ENCODE measurements at places on chromosomes 6 and 20.

DNA sequence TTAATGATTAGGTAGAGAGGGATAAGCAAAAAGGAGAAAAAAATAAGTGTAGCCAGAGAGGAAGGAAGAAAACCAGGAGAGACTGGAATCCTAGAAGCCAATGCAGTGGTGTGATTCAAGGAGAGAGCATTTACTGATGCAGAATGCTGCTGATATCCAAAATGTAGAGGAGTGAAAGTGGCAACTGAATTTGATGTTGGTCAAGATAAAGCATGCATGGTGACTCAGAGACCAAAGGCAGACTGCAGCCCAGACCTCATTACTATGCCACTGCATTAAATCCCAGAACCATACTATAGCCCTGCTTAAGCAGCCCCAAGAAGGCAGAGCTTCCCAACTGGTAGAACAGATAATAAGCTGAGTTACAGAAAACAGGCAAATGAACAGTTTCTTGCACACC lies 15.8 kb downstream of the KLHL32 start:
- DNase-seq: no peak

- DNase-seq: no peak
These were observed 6.1 kb upstream of the ZNFX1 start for GRCh38 chr20:49283703-49284625.

GRCh38 chr6:16414205-16414604 lies 175.8 kb downstream of the GMPR start:
- no peak for DNase-seq

- DNase-seq: no peak
These were observed 119.2 kb downstream of the MRPL14 start for GRCh38 chr6:44007818-44008621.

DNA sequence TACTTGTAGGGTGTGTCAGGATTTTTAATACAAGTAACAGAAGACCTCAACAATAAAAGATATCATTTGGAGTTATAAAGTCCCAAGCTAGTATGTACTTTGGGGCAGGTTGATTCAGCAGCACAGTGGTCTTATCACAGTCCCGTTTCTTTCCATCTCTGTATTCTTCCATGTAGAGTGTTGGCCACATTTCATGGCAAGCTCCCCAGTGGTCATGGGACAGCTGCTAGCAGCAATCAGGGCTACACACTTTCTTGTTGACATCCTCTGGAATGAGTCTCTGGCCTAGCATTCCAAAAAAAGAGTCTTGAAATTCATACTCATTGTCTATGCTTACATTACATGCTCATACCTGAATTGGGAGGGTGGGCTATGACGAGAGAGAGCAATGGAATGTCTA lies 53.2 kb downstream of the SOBP start:
- DNase-seq: no peak

DNA sequence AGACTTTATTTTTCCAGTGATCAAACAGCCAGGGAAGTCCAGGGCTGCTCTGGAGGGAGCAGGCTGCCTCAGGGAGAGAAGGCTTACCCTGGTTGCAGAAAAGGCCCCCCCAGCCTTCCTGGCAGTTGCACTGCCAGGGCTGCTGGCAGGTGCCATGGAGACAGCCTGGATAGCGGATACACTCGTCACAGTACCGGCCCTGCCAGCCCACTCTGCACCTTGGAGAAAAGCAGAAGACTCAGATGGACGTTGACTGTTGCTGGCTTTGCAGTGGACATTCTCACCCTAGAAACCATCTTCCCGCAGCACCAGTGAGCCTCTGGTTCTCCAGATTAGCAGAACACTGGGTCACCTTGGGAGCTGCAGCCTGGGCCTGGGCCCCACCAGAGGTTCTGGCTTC lies 5.4 kb downstream of the DLL1 start:
- no peak for DNase-seq

GRCh38 chr6:117549611-117550010 lies 52.7 kb downstream of the GOPC start:
- DNase-seq: no peak

All from fibroblast of upper back skin (primary cell).